ENCODE measurements at places on chromosomes 3 and 15.

GRCh38 chr3:149541091-149541491 is 66.6 kb downstream of the TM4SF4 start:
- no peak for DNase-seq

DNA sequence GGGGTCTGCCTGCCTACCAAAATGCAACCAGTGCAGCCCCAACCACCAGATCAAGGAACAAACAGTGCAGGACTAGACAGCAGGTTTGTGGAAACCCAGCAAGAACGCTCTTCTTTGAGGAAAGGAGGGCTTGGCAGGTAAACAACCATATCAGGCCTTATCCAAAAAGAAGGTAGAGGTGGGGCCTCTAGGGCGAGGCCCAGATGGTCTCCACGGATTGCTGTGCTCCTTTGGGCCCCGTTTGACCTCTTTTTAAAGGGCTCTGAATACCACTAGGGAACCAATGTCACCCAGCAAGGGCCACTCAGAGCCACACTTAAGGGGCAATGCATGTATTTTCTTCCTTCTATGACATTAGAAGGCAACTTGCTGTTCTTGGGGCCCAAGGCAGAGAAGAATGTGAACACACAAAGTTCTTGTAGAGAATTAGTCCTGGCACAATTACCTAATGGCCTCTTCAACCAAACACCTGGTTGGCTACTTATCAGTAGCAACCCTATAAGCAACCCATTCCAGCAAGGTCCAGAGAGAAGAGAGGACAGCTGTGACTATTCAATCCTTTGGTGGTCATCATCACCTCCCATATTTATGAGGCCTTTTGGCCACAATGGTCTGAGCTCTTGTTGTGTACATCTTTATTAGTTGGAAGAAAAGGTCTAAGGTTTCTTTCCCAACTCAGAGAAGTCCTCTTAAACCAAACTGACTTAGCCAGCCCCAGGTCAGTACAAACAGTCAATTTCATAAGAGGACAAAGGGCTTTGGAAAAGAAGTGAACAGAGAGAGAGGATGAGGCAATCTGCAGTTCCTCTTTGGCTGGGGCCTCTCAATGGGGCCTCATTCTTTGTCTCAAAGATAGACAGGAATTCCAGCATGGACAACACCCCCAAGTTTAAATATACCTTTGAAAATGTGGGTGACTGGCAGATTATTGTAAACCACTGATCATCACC is 36.0 kb downstream of the FOXP1 start:
- no peak for DNase-seq

- no peak for DNase-seq
Measured at GRCh38 chr3:65617787-65618186, 420.9 kb downstream of the MAGI1 start.

DNA sequence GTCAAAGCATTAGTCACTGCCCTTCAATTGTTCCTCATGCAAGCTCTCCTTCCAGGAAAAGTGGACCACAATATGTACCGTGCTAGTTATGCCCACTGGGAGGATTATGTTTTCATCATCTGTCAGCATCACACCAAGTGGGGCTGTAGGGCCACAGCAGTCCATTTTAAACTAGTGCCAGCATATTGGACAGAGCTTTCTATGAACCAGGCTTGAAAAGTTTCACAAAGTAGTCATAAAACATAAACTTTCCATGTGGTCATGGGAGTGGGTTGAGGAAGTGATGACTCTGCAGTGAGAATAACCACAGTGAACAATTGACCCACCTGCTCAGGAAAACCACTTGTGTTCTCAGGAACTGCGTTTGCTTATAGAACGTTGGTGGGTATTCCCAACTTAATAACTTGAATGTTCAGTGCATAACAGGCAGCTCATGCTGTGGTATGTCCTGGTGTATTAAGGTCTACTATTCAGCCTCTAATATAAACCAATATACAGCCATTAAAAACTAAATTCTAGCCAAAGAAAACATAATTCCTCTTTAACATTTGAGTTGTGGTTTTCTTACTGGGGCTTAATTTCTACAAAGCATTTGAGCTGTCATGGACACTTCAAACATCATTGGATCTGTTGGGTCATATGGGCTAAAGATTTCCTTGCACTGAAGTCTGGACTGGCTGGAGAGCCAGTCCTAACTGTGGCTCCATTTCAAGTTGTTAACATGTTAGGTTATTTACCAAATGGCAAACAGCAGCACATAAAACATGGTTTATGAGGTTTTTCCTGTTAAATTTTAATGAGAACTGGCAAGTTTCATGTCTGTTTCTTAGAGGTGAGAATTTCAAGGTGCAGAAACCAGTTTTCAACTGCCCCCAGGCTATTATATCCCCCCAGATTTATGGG is 274.1 kb downstream of the OTOL1 start:
- no peak for DNase-seq

- no peak for DNase-seq
Measured at GRCh38 chr3:172546105-172546504, 22.9 kb upstream of the TNFSF10 start.

All from NCI-H1417 (cell line).